Activated CD4-positive, alpha-beta T cell treated with anti-CD3 and anti-CD28 coated beads, Interleukin-2, Interleukin-4, amounts not matched to agents 100 ng/mL and 50 ng/mL, durations not matched to agents 16 hours and 8 hours (primary cell): ENCODE measurements at places on chromosomes 11 and 22.

DNA sequence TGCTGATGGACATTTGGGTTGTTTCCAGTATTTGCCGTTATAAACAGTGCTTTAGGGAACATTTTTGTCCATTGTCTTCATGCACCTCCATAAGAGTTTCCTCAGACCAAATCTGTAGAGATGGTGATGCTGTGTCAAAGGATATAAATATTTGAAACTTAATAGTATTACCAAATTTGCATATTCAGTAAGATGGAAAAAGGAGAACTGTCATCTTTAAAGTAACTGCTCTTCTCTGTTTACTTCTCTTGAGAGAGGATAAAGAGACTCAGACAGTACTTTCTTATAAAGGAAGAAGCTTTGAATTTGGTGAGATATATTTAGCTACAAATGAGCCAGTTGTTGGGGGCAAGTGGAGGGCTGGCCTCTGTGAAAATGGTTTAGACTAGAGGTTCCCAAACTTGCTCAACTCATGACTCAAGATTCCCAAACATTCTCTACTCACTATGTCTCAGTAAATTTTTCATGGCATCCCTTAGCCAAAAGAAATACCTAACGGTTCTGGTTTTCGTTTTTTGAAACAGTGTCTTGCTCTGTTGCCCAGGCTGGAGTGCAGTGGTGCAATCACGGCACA is 26.2 kb downstream of the SHISA8 start:
- no peak for DNase-seq

DNA sequence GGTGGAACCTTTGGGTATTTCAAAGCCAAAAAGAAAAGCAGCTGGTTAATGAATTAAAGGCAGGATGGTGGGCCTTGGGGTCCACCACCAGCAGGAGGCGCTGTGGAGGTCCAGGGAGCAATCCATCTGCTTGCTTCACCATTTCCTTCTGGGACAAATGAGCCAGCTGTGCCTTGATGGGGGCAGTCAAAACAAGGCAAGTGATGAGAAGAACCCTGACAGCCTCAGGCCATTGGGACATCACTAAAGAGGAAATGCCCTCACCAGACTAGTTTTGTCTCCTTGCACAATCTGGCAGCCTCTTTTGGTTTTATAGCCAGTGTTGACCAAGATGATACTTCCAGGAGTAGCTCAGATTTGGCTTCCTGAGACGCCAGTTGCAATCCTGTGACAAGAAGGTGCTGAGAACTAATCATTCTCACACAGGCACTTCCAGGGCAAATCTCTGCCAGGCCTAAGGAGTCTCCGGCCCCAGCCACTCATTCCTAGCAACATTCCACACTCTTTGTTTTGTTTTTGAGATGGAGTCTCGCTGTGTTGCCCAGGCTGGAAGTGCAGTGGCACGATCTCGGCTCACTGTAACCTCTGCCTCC is 38.2 kb upstream of the WEE1 start:
- DNase-seq: peak; percentile 77

DNA sequence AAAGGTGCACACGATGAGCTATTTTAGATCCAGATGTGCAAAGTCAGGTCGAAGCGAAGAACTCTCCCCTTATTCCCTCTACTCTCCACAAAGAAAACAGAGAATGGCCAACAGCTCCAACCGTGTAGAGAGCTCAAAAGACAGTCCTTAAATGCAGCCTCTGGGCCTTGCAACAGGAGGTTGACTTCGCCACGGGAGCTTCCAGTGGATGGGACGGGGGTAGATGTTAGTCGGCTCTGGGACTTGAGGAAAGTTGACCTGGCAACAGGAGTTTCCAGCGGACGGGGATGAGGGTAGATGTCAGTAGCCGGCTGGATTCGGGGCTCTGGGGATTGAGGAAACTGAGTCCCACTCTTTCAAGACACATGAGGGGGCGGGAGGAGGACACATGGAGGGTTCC is 450.4 kb downstream of the BRD1 start:
- no peak for DNase-seq

DNA sequence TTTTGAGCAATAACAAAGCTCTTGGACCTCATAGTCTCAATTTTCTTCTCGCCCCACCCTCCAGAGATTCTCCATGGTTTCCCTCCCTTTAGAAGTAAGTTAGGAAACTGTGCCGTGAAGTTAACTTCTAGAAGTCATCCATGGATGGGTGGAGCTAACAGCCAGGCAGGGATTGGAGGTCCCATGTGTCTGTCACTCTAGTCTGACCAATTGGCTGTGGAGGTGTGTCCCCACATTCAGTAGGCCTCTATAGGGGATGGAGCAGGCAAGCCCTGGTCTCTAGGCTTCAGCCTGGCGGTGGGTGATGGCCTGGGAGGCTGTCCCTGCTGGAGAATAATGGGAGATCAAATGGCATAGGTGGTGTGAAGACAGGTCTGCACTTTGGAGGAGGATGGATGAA is 50.7 kb downstream of the TP53I11 start:
- DNase-seq: no peak

- DNase-seq: no peak
Observed at GRCh38 chr11:47396049-47396320, 12.4 kb upstream of the SLC39A13 start.

DNA sequence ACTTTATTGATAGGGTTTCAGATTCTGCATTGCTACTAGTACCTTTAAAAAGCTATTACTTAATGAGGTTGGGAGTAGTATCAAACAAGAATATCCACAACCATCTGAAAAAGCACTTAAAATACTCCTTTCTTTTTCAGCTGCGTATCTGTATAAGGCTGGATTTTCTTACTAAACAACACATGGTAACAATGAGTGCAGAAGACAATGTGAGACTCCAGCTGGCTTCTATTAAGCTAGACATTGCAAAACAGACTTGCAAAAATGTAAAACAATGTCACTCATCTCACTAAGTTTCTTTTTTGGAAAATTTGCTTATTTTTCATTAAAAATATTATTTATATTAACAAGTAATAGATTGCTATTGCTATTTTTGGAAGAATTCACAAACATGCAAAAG is 132.6 kb downstream of the WNT11 start:
- DNase-seq: no peak

DNA sequence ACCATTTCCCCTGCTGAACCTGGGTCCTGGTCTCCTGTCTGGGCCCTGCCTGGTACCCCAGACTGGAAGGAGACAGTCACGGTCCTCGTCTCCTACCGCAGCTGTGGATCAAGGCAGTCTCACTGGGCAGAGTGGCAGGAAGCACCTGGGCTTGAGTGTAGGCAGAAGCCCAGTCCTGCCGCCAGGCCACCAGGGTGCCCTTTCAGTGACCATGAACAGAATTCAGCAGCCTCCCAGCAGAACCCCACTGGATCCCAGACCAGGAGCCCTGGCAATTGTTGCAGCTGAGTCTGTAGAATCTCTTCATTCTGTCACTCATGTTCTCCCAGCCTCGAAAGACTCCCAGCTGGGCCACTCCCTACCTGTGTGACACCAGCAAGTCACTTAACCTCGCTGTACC is 25.5 kb upstream of the CREB3L1 start:
- no peak for DNase-seq

DNA sequence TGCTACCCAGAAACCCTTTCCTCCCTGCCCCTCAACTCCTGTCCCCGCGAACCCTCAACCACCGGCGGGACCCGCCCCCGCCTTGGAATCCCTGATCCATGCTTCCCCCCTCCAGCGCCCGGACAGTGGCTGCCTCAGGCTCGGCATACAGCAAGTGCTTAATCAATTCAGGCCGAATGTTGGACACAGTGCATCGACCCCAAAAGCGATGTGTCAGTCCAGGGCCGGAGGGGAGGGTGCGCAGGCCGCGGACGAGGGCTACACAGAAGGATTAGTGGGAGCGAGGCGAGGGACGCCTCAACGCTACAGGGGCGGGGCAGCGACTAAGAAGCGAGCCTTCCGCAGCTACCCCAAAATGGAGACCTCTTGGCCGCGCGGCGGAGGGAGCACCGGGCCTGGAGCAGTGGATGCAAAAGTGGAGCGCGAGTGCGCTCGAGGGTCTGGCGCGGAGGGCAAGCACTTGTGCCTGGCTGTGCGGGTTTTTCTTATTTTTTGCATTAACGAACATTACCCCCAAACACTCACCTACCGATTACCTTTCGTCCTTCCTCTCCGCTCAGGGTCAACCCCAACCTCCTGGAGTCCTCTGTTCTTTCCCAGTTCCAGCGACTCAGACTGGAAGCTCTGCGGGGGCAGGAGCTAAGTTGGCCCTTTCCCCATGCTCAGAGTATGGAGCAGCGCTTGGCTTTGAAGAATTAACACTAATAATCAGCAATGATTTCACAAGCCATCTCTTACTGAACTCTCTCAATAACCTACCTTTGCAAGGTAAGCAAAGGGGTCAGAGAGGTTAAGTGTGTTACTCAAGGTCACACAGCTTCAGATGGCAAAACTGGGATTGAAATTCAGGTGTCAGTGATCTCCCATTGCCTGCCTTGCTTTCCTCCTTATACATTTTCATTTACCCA is 30.0 kb upstream of the WNT11 start:
- DNase-seq: peak; percentile 34

DNA sequence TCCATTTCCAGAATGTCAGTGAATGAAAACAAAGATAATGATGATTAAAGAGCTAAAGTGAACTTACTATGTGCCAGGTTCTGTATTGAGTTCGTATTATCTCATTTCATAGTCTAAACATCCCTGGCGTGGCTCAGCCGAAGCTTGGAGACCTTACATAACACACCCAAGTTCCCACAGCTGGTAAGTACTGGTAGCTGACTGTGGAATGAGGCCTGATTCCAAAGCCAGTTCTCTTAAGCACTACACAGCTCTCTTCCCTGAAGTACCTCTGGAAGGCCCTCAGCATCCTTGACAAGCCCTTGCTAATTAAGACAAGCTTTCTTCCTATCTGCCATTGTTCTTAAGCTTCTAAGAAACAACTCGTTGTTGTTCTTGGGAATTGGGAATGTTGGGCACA is 28.6 kb upstream of the NCAM1 start:
- DNase-seq: no peak

DNA sequence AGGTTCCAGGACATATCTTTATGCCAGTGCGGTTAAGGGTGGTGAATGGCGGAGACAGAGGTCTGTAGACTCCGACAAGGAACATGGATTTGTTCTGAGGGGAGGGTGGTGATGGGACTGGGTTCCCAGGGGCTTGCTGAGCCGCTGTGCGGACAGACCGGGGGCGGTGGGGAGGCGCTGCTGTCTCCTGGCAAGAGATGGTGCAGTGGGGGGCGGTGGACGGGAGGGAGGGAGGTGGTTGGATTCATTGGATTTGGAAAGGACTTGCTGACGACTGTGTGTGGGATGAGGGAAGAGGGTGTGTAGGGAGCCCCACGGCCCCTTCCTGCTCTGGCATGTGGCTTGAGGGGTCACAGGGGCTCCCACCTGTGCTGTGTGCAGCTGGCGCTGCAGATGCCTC is 43.2 kb downstream of the FLRT1 start:
- no peak for DNase-seq

- DNase-seq: no peak
Observed at GRCh38 chr11:28090052-28090749, 17.8 kb downstream of the KIF18A start.

GRCh38 chr11:35190804-35191348 is 51.9 kb downstream of the CD44 start:
- no peak for DNase-seq

GRCh38 chr22:12601870-12602779 is 2925.9 kb upstream of the OR11H1 start:
- DNase-seq: no peak
